Activated CD4-positive, alpha-beta T cell treated with anti-CD3 and anti-CD28 coated beads, Interleukin-2, amount 10 ng/mL, durations not matched to agents 24 days and 14 days (primary cell): ENCODE measurements at places on chromosomes 2 and 18. TPM values are rescaled to one million over a fixed set of nuclear protein-coding genes. Genes with fewer than 3 reads are reported as not detected.
A peak's percentile ranks its signal among the peaks of the same experiment; 100 is the strongest.

DNA sequence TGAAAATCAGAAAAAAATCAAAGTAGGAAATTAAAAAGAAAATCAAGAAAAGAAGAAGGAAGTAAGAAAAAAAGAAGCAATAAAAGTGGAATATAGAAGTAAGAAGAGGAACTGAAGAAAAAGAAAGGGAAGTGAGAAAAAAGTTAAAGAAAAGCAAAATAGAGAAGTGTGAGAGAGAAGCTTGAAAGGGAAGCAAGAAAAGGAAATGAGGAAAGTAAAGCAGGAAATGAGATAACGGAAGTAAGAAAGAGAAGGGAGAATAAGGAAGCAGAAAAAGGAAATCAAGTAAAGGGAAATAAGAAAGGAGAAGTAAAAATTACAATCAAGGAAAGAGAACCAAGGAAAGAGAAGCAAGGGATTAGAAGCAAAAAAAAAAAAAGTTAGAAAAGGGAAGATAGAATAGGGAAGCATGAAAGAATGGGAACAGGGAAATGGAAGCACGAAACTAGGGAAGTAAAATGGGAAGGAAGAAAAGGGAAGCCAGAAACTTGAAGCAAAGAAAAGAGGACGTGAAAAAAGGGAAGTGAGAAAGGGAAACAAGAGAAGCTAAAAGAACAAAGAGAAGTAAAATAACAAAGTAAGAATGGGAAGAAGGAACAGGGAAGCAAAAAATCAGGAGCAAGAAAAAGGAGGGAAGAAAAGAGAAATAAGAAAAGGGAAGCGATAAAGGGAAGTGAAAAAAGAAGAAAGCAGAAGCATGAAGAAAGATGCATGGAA lies 243.3 kb upstream of the NCKAP5 start:
- H3K27ac ChIP-seq: no peak overlapping the region
- no peaks in the 10 kb centered on the region for H3K36me3 ChIP-seq
- no peak for DNase-seq
- no peaks in the 10 kb centered on the region for H3K4me1 ChIP-seq

DNA sequence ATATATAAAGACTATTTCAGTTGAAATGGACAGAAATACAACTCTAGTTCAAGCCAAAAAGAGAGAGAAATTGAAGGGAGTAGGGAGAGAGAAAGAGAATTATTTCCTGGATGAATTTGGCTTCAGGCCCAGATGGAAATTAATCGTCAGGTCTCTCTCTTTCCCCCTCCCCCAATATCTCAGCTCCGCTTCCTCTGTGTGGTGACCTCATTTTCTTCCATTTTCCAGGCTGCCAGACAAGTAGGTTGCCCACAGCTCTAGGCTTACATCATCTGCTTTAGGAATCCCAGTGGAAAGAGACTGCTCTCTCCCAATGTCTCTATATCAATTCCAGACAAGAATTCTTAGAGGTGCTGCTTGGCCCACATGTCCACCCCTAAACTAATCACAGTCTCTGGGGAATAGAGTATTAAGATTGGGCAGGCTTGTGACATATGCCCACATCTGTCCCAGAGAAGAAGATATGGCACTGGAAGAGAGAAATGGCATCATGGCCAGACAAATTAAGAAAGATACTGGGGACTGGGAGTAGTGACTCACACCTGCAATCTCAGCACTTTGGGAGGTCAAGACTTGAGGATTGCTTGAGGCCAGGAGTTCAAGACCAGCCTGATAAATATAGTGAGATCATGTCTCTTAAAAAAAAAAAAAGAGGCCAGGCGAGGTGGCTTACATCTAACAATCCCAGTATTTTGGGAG lies 37.2 kb upstream of the CFAP36 start:
- no peak overlapping the region for H3K4me3 ChIP-seq
- no peak overlapping the region for H3K27ac ChIP-seq
- DNase-seq: no peak
- peaks cover 4% of the 10 kb centered on the region for H3K27me3 ChIP-seq

The GALNT3 gene
- total RNA-seq: 4.9 and 6.1 TPM in 2 replicates

The SLC5A7 gene
- total RNA-seq: not detected in 2 replicates

DNA sequence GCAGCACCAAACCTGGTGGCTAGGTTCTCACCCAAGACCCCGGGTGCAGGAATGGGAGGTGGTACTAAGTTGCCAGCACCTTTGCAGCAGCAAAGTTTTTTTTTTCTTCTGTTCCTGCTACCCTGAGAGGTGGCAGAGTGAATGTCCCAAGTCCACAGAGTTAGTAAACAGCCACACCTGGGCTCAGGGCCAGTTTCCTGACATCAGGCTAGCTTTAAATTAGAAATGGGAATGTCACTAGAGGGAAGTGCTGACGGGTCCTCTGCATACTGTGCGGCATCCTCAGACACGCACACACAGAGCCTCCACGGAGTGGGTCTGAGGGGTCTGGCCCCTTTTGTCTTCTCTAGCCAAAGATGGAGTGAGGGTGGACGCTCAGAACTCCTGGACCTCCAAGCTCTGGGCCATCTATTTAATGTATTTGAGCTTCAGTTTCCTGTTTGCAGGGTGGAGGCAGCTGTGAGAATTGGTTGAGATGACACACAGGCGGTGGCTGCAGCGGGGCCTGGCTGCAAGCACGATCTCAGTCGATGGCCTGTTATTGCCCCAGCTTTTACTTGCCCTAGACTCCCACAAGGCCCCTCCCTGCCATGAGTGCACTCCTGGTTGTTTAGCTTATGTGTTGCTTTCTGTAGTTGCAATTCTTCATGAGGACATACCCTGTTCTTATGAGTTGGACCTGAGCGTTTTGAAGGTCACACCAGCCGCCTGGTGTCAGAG lies 751.4 kb upstream of the HS6ST1 start:
- DNase-seq: no peak
- no peaks in the 10 kb centered on the region for H3K27me3 ChIP-seq
- H3K36me3 ChIP-seq: no peaks in the 10 kb centered on the region
- H3K4me3 ChIP-seq: no peak overlapping the region
- H3K27ac ChIP-seq: no peak overlapping the region

The POMC gene
- total RNA-seq: 6.9 and 7.2 TPM in 2 replicates

DNA sequence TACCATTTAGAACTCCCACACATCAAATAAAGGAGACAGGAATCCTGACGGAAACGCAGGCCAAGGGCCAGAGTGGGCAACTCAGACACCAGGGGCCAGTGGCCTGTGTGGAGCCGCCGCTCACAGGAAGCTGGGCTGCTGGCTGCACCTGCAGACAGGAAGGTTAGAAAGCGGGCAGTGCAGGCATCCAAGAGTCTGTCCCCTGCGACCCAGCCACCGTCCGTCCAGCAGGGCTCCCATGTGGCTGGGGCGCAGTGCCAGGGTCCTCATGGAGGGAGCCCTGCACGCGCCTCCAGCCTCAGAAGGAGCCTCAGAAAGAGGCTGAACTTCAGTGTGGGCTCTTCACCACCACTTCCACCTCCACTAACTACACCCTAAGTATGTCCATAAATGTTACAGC lies 2.5 kb upstream of the ANO7 start:
- no peaks in the 10 kb centered on the region for H3K27me3 ChIP-seq
- H3K4me1 ChIP-seq: no peaks in the 10 kb centered on the region
- H3K4me3 ChIP-seq: no peak overlapping the region
- H3K36me3 ChIP-seq: peaks cover 4% of the 10 kb centered on the region
- no peak overlapping the region for H3K27ac ChIP-seq

GRCh38 chr2:215657844-215658243 lies 222.0 kb upstream of the FN1 start:
- H3K4me1 ChIP-seq: no peaks in the 10 kb centered on the region
- no peak overlapping the region for H3K4me3 ChIP-seq
- DNase-seq: peak; percentile 30
- no peaks in the 10 kb centered on the region for H3K36me3 ChIP-seq

DNA sequence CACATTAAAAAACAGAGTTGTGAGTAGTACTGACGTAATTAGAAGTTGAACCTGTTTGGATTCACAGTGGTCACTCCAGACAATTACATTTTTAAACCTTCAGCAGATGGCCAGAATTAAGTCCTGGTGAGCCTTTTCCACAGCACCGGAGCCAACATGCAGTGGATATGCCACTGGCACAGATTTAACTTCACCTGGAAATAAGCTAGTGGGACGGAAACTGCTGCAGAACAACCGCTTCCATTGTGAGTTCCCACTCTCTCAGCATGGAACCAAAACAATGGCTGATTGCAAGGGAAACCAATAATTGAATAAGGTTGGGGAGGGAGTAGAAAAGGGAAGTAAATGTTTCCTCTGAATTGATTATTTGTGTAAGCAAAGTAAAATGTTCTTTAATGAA lies 515.1 kb downstream of the STK39 start:
- no peak for DNase-seq
- no peaks in the 10 kb centered on the region for H3K4me1 ChIP-seq
- no peaks in the 10 kb centered on the region for H3K27me3 ChIP-seq
- no peaks in the 10 kb centered on the region for H3K36me3 ChIP-seq
- H3K4me3 ChIP-seq: no peak overlapping the region

GRCh38 chr2:136122661-136123060 lies 4.7 kb upstream of the CXCR4 start:
- peaks cover 59% of the 10 kb centered on the region for H3K4me1 ChIP-seq
- no peak overlapping the region for H3K27ac ChIP-seq
- no peaks in the 10 kb centered on the region for H3K36me3 ChIP-seq
- H3K4me3 ChIP-seq: no peak overlapping the region
- peaks cover 65% of the 10 kb centered on the region for H3K27me3 ChIP-seq

The CCDC142 gene
- 26.5 and 26.9 TPM in 2 replicates for total RNA-seq

The RUFY4 gene
- 0.52 and 1.8 TPM in 2 replicates for total RNA-seq

The IRS1 gene
- total RNA-seq: 4.7 and 4.8 TPM in 2 replicates
